ENCODE measurements at places on chromosomes 5 and 9.

- no peak for DNase-seq
Observed at GRCh38 chr5:139514486-139514856, 31.9 kb upstream of the STING1 start.

DNA sequence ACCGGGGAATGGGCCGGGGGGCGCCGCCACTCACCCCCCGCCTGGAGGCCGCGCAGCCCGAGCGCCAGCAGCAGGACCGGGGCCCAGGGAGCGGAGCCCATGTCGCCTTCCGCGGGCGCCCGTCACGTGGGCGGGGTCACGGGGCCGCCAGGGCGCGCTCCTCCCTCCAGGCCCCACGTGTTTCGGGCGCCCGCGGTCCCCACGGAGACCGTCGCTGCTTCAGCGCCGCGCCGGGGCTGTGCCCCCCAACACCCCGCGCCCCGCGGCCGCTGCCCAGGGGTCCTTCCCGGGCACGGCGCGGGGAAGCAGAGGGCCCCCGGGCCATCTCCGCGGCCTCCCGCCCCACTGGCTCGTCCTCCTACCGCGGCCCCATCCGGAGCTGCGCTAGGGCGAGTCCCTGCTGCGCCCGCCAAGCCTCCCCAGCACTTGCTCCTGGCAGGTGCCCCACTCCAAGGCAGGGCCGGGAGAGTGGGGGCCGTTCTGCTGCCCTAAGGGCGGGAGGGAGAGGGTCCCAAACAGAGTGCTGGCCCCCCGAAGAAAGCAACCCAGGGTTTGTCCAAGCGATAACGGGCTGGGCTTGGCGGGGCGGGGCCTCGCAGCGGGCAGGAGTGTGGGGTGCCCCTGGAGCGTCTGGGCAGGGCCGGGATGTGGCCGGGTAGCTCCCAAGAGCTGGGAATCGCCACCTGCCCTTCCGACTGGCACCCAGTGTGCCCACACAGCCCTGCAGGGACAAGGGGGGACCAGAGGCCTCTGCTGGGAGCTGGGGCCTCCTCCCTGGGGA, at the start of gene DPP7:
TSS of gene DPP7 (minus strand) at position 121 of the 781 bp plus-strand sequence. CDS start at position 101, 20 bp downstream.
- peak; percentile 24 for DNase-seq

DNA sequence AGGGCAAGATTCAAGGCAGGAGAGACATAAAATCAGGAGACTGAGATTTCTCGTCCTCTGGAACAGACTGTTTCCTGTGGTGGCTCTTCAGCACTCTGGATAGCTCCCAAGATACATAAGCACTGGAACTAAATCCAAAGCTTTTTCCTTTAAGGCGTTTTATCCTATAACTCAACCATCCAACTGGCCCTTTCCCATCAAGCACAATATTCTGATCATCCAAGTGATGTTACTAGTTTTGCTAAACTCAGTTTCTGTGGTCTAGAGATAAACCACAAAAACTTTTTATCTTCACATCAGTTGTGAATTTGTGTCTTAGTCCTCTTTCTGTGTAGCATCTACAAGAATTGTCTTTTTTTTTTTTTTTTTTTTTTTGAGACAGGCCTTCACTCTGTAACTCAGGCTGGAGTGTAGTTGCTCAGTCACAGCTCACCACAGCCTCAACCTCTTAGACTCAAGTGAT, 299.4 kb downstream of the COX7C start:
- DNase-seq, result peak; percentile 41

- peak; percentile 68 for DNase-seq
Observed at GRCh38 chr9:88994469-88995199, 3.4 kb downstream of the S1PR3 start.

- DNase-seq, result peak; percentile 34
Observed at GRCh38 chr9:109894921-109895758, 115.1 kb downstream of the PALM2AKAP2 start.

DNA sequence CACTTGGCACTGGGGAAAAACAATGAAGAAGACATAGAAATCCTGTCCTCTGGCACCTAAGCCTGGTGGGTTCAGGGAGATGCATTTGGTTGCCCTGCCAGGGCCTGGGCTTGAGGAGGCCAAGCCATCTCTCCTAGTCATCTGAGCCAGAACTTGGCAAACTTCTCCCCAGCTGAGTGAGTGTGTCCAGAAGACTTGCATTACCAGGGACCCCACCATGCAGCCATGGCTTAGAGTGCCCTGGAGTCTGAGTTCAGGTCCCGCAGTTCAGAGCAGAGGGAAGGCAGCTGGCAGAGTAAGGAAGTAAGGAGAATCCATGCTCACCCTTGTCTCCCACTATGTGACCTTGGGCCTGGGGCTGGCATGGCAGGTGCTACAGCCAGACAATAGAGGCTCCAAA, 37.4 kb upstream of the FCN1 start:
- no peak for DNase-seq

DNA sequence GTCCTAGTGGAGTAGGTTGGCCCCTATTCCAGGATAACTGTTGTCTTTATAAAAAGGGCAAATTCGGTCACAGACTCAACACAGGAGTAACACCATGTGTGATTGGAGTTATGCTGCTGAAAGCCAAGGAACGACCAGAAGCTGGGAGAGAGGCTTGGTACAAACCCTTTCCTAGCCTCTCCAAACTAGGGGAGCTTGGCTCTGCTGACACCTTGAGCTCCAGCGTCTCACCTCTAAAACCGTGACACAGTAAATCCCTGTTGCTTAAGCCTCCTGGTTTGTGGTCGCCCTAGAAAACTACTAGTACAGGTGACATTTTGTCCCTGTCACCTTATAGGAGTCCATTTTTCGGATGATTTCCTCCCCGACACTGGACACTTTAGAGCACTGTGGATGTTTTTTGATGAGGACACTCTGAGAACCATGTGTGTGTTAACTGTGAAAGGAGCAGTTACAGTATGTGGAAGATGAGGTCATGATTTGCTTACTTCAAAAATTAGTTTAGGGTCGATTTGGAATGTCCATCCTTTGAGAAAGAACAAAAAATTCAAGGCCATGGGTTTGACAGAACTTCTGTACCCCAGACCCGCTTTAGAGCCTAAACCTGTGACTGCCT, 167.0 kb downstream of the PDZD2 start:
- DNase-seq, result no peak

- no peak for DNase-seq
Observed at GRCh38 chr5:32325616-32326015, 12.9 kb upstream of the MTMR12 start.

GRCh38 chr5:1834721-1835429, 33.7 kb downstream of the NDUFS6 start:
- no peak for DNase-seq

GRCh38 chr5:157362012-157362411, 96.1 kb downstream of the CYFIP2 start:
- peak; percentile 59 for DNase-seq

All from choroid plexus epithelial cell (primary cell).